NCI-H2029 (cell line): ENCODE measurements at places on chromosomes 16 and 17.

- DNase-seq: no peak
These were observed 128.0 kb downstream of the IRF8 start for GRCh38 chr16:86026916-86027315.

DNA sequence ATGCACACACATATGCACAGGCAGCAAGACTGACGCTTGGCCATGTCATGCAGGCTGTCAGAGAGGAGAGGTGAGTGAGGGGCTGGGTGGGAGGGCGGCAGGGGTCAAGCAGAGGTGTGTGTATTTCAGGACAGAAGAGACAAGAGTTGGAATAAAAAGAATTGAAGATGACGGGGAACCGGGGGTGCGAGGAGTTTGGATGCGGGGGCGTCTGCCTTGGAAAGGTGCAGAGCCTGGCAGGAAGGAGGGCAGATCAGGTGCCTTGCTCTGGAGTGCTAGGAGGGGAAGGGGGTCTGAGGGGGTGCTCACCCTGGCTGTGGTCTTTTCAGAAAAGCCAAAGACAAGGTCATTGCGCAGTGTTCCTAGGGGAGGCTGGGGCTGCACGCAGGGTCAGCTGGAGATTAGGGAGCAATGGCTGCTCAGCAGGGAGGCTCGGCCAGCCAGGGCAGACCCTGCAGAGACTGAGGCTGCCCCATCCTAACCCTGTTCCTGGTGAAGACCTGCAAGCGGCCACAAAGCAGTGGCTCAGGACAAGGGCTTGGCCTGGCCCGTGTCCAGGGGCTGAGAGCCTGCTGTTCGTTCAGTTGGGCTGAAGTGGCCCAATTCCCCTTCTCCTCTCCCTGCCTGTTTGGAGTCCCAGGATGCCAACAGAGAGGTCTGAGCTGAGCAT, 23.7 kb upstream of the CBX4 start:
- no peak for DNase-seq

- DNase-seq: no peak
These were observed 8.6 kb downstream of the DNAAF1 start for GRCh38 chr16:84153660-84154214.

- DNase-seq: no peak
These were observed 12.4 kb upstream of the PEMT start for GRCh38 chr17:17603895-17604225.

DNA sequence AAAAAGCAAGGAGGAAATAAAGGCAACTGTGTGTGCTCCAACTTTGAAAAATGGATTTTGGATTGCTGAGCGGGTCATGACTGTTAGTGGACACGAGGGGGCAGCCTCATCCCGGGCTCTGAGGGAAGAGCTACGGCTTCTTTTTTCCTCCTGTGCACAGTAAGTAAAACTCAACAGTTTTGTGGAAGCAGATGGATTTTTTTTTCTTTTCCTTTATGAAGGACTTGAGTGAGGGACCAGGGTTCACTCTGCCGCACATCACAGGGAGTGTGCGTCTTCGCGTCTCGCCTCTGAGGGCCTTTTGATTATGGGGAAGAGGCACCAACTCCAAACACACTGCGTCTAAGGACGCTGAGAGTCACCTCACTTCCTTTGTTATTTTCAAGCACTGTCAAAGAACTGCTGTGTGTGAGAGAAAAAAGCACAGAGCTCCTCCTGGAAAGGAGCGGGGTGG, 80.3 kb upstream of the GOT2 start:
- DNase-seq: no peak

GRCh38 chr17:74728033-74728701, 8.9 kb upstream of the RAB37 start:
- DNase-seq: no peak
